ENCODE measurements at places on chromosomes 16 and 17.

DNA sequence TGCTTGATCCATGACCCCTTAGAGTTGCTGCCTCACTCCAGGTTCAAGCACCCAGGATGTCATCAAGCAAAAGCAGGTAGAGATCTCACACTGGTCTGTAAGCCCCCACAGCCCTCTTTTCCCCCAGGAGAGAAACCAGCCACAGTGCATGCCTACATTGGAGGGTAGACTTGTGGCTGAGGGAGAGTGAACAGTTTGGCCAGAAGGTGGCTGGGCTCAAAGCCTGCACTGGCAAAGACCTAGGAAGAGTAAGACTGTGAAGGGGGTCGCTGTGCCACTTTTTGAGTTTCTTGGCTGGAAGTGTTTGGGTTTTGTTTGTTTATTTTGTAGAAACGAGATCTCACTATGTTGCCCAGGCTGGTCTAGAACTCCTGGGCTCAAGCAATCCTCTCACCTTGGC is 28.5 kb downstream of the HOXB1 start:
- no peak for DNase-seq
- H3K27ac ChIP-seq, result no peak overlapping the region
- no peak overlapping the region for H3K4me3 ChIP-seq
- H3K36me3 ChIP-seq, result no peaks in the 10 kb centered on the region

DNA sequence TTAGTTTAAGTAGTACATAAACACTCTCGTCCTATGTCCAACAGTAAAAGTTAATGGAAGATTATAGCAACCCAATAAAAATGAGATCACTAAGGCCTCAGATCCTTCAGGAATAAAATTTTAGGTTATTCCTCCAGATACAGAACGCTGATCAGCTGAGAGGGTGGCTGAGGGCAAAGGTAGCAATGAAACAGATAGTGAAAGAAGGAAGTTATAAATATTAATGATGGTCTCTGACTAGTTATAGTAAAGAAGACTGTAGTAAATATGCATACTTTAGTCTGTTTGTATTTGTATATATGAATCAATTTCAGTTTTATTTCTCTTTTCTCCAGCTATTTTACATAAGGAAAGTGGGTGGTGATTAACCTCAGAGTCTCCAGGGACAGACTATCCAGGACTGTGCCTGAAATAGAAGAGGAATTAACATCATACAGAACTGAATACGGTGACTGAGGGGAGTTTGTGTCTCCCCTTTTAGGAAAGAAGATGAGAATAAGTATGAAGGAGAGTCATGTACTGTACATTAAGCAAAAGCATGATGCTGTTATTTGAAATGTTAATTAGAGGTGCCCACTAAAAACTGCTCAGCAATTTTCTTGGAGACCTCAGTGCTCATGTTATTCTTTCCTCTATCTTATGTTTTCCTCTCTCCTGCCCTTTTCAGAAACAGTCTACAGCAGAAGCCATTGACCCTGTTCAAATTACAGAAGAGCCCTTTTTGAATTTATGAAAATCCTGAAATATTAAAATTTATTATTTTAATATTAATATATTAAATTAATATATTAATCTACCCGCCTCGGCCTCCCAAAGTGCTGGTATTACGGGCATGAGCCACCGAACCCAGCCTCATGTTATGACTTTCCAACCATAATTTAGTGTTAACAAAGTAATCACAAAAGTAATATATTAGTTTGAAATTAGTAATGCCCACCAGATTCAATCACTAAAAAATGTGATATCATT is 36.5 kb upstream of the DHRS7B start:
- no peaks in the 10 kb centered on the region for H3K27me3 ChIP-seq
- H3K27ac ChIP-seq, result no peak overlapping the region
- no peak for DNase-seq
- no peak overlapping the region for H3K4me3 ChIP-seq
- H3K4me1 ChIP-seq, result no peaks in the 10 kb centered on the region

GRCh38 chr17:80025140-80025539 is 10.5 kb downstream of the TBC1D16 start:
- no peaks in the 10 kb centered on the region for H3K27me3 ChIP-seq
- no peaks in the 10 kb centered on the region for H3K36me3 ChIP-seq
- H3K27ac ChIP-seq, result no peak overlapping the region
- no peaks in the 10 kb centered on the region for H3K4me1 ChIP-seq
- H3K4me3 ChIP-seq, result no peak overlapping the region

GRCh38 chr17:1880851-1881630 is 51.2 kb downstream of the RPA1 start:
- no peak for DNase-seq
- no peaks in the 10 kb centered on the region for H3K27me3 ChIP-seq
- H3K27ac ChIP-seq, result no peak overlapping the region
- H3K4me3 ChIP-seq, result no peak overlapping the region
- H3K4me1 ChIP-seq, result no peaks in the 10 kb centered on the region

DNA sequence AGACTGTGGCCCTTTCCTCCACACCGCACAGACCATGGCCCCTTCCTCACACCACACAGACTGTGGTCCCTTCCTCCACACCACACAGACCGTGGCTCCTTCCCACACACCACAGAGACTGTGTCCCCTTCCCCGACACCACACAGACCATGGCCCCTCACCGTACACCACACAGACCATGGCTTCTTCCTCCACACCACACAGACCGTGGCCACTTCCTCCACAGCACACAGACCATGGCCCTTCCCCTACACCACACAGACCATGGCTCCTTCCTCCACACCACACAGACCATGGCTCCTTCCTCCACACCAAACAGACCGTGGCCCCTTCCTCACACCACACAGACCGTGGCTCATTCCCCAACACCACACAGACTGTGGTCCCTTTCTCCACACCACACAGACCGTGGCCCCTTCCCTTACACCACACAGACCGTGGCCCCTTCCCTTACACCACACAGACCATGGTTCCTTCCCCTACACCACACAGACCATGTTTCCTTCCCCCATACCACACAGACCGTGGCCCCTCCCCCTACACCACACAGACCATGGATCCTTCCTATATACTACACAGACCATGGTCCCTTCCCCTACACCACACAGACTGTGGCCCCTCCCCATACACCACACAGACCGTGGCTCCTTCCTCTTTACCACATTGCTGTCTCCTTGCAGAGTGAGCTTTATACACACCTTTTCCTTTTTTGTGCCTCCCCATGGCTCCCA is 297.5 kb upstream of the FOXF1 start:
- H3K27me3 ChIP-seq, result peaks cover 3% of the 10 kb centered on the region
- H3K4me3 ChIP-seq, result no peak overlapping the region
- H3K36me3 ChIP-seq, result no peaks in the 10 kb centered on the region
- H3K27ac ChIP-seq, result no peak overlapping the region
- peaks cover 2% of the 10 kb centered on the region for H3K4me1 ChIP-seq

GRCh38 chr16:56265184-56265583 is 73.9 kb downstream of the GNAO1 start:
- no peaks in the 10 kb centered on the region for H3K36me3 ChIP-seq
- no peak for DNase-seq
- no peak overlapping the region for H3K27ac ChIP-seq
- peaks cover 11% of the 10 kb centered on the region for H3K4me1 ChIP-seq
- H3K4me3 ChIP-seq, result no peak overlapping the region

Data from activated naive CD4-positive, alpha-beta T cell treated with anti-CD3 and anti-CD28 coated beads for 36 hours (primary cell).